ENCODE measurements at places on chromosomes 1 and 21.

DNA sequence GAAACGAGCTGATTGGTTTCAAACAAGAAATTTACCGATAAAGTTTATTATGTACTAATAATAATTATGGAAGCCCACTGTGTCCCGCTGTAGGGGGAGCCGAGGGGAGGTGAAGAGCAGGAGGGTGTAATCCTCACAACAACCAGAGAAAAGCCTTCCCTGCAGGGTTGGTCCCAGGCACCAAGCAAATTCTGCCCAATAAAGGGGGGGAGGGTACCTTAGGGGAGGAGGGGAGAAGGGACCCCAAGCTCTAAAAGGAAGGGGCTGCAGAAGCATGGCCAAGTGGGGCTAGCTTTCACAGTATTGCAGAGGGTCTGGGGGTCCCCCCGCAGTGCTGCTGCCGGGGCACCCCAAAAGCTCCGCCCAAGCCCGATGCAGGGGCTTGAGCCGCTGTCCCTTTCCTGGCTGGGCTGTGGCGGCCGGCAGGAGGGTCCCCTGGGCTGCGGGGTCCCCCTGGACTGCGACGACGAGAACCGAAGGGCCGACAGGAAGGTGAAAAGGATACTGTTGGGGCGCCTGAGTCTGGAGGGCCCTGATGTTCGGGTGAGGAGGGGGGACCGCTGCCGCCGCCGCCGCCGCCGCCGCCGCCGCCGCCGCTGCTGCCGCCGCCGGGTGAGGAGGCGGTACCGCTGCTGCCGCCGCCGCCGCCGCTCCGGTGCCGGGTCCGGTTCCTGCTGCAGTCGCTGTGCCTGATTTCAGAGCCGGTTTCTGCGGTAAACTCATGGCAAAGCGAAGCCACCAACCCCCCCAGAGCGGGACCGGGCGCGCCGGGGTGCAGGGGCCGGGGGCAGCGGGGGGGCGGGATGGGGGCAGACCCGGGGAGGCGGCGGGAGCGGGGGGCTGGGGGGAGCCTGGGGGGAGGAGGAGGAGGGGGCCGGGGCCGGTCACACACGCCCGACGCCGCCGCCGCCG lies 771 bp downstream of the EIF4G3 start:
- DNase-seq: no peak

DNA sequence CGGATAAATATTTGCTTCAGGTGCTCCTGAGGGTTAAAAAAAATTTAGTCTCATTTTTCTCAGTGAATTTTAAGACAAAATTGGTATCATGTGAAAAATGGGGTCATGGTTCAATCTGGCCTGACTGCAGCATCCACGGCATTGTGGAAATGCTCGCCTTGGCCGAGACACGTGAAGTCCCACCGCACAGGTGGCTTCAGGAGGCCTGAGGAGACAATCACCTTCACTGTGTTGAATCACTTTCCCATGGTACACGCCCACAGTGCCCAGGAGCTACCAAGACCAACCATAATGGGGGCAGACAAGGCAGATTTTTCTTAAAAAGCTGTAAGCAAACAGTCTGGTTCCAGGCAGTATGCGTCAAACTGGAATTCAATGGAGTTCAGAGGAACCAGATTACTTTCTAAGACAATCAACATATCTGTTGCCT lies 11.0 kb upstream of the CPLANE2 start:
- DNase-seq: no peak

- DNase-seq: no peak
Observed at GRCh38 chr21:15841856-15842564, 112.2 kb downstream of the USP25 start.

DNA sequence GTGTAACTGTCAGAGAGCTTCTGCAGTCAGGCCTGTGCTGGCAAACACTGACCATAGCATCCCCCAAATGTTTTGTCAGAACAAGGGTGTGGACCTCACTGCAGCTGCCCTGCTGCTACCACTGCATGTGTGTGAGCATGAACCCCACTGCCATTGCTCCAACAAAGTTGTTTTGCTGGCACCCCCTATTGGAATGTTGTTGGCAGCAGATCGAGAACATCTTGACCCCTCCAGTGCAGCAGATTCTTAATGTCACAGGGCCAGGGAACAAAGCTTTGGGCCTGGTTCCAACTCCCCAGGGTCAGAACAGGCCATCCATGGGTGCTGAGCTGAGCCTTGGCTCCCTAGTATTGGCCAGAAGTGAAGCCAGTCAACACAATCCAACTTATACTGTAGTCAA lies 1537.4 kb downstream of the NCAM2 start:
- DNase-seq: no peak

- no peak for DNase-seq
Observed at GRCh38 chr1:231702804-231703203, 76.2 kb downstream of the DISC1 start.

Data from esophagus squamous epithelium (tissue), 5 donors.